ENCODE measurements at places on chromosomes 1 and 21. TPM values are rescaled to one million over a fixed set of nuclear protein-coding genes. Genes with fewer than 3 reads are reported as not detected.

MMP23B gene
- 4.0 TPM for total RNA-seq

GSTM4 gene
- 10.5 TPM for total RNA-seq

SPTA1 gene
- total RNA-seq: 0.31 TPM

OR2T35 gene
- not detected for total RNA-seq

NBPF15 gene
- total RNA-seq: 29.7 TPM

SIPA1L2 gene
- 1.7 TPM for total RNA-seq

TRIM17 gene
- 2.7 TPM for total RNA-seq

RNF186 gene
- total RNA-seq: not detected

RHEX gene
- total RNA-seq: not detected

LDLRAD1 gene
- total RNA-seq: not detected

GRCh38 chr1:62235576-62235975 lies 40.9 kb downstream of the L1TD1 start:
- no peak for DNase-seq

GRCh38 chr1:117818456-117818855 lies 111.0 kb downstream of the GDAP2 start:
- no peak for DNase-seq

GRCh38 chr1:156165083-156165482 lies 11.7 kb downstream of the SEMA4A start:
- DNase-seq: no peak

DNA sequence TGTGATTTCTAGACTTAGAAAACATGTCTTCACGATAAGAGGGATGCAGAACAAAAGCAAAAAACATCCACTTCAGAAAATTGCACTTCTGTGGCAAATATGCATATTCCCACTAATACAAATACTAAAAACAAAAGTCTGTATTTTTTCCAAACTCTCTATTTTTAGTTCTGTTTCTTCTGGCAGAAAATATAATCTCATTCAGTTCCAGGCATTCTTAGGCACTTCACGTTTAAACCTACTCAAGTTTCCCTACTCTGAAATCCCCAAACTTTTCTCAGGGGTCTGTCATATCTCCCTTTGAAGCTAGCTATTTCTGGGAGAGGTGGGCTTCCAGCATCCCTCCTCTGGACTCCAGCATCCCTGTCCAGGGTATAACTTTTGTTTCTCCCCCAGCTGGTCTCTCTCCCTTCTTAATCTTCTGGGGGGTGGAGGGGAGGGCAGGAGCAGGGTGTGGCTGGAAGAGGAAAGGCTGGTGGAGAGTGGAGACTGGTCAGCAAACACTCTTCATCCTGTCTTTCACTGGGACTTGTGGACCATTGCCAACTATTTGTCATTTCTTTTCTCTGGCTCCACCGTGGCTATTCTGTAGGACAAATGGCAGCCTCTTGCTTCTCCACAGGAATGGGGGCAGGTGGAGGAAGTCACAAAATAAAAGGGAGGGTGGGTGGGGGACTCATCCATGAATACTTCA lies 19.6 kb upstream of the NCF2 start:
- no peak for DNase-seq

DNA sequence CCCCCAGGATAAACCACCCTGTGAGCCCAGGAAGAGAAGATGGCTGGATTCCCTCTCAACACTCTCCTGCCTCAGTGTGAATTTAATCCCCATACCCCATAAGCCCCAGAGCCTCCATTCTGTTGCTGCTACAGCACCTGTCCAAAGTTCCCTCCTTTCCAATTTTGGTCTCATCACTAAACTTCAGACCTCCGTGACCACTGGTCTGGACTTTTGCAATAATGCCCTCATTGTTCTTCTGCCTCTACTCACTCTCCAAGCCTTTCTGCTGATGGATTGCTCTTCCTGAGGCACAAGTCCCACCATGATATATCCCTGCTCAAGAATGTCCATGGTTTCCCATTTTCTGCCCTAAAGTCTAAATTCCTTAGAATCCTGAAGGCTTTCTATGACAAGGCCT lies 83.2 kb downstream of the CD58 start:
- DNase-seq: no peak

- DNase-seq: peak; percentile 37
Measured at GRCh38 chr1:26959722-26960624, at the start of gene KDF1. Gene KDF1 (minus strand): TSS chr1:26960468. CDS start chr1:26952380, 8,088 bp downstream.

DNA sequence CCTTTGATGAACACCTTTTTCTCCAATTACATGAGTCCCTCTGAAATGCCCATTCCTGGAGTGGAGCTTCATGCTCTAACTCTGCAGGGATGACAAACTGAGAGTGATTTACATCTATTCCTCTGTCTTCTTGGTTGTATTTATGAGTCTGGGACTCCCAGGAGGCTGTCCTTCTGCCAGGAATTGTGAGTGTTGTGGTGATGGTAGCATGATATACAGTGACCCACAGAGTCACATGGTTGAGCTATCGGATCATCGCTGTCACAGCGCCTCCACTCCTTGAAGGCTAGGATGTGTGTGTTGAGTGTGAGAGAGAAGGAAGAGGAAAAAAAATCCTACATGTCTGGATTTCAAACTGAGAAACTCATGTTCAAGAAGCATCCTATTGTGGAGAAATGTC lies 163.4 kb upstream of the CACNA1E start:
- DNase-seq: no peak

- no peak for DNase-seq
Measured at GRCh38 chr1:219020386-219020785, 153.3 kb upstream of the LYPLAL1 start.

- peak; percentile 32 for DNase-seq
Measured at GRCh38 chr1:28236656-28237322, 865 bp downstream of the ATP5IF1 start.

- peak; percentile 26 for DNase-seq
Measured at GRCh38 chr1:25204797-25205480, 27.4 kb downstream of the SYF2 start.

GRCh38 chr1:66438062-66438461 lies 95.9 kb upstream of the SGIP1 start:
- DNase-seq: no peak

DNA sequence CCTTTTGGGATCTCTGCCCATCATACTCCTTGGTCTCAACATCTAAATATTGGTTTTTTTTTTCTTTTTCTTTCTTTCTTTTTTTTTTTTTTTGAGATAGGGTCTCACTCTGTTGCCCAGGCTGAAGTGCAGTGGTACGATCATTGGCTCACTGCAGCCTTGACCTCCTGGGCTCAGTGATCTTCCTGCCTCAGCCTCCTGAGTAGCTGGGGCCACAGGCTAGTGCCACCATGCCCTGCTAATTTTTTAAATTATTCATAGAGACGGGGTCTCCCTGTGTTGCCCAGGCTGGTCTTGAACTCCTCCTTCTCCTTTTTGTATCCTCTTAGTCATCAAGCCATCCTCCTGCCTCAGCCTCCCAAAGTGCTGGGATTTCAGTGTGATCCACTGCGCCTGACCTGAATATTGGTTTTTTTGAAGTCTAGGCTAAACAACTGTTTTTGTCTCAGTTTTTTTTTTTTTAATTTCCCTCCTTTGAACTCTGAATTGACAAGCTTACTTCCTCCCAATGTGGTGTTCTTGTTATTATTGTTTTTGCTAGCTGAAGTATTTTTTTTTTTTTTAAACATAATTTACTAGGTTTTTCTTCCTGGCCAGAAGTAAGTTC lies 30.9 kb downstream of the MAPKAPK2 start:
- no peak for DNase-seq

DNA sequence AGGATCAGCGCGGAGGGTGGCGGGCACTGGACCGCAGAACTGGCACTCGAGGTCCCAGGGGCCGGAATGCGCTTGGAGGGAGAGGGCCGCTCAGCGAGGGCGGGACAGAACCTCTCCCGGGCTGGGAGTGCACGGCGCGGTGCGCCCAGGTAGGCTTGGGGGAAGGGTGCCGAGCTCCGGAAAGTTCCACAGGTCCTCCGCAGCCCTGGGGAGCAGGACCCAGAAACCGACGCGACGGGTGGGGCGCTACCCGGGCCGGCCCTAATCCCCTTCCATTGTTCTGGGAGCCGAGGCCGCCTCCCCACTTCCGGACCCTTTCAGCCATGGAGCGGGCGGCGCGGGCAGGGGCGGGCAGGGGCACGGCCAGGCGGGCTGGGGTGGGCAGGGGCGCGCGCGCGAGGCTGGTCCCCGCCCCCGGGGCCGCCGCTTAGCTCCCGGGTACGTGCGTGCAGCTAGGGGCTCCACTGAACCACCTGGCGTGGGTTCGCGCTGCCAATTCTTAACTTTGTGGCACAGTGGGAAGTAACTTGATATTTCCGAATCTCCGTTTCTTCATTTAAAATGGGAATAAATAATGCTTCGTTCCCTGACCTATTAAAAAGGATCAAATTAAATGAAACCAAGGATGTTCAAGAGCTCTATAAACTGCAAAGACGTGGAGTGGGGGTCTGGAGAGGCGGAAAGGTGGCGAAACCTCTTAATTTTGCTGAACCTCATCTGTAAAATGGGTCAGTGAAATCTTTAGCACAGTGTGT lies 20.7 kb downstream of the LGR6 start:
- DNase-seq: no peak

DNA sequence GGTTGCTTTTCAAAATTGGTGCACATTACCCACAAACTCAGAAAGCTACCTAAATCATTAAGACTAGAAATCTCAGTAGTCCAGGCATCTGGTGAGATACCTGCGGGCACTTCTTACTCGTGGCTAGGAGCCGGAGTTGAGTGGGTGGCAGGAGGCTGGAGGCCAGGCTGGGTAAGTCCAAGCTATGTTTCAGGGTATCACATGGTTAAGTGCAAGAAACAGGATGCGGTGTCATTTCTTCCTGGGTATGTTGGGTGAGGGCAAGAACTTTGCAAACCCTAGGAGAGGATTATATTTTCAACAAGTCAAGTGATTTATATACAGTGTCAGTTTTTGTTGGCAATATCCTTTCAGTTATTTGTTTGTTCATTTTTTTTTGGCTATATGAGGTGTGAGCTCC lies 41.0 kb downstream of the VANGL1 start:
- no peak for DNase-seq

DNA sequence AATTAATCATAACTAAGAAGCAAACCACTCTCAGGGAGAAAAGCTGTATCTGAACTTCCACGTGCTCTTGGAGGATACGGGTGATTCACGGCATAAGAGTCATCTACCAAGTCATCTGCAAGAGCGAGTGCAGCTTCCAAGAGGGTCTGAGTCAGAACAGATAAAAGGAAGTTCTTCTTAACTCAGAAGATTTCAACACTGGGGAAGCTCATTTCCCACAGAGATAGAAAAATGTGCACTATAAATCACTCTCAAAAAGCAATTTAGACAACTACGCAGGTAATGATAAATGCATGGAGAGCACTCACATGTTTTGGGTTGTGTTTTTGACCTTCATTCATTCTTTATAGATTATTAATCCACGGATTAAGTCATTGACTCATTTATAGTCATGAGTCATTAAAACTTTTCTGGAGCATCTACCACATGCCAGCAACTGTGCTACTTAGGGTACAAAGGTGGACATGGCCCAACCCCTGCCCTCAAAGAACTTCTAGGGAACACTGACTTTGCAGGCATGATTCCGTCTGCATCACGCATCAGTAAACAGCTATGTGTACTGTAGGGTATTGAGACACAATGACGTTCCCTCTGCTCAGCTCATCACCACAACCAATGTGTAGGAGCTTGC lies 20.8 kb downstream of the KCNJ15 start:
- peak; percentile 17 for DNase-seq

- no peak for DNase-seq
Measured at GRCh38 chr1:198118134-198118533, 38.7 kb upstream of the NEK7 start.

GRCh38 chr1:235075048-235075776 lies 53.4 kb downstream of the TOMM20 start:
- DNase-seq: peak; percentile 86

DNA sequence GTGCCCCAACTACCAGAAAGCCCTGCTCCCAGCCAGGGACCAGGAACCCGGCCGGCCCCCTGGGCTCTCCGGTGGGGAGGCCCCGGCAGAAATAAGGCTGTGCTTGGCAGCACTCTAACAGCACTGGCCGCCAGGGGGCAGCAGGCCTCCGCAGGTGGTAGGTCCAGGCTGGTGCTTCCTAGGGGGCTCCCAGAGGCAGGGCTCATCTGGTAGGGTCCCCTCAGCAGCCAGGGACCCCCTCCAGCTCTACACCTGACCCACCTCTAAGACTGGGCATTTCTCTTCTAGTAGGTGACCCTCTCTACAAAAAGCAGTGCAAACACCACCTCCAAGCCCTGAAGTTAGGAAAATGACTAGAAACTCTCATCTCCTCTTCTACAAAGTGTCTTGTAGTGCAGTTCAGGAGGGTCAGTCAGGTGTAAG lies 85.6 kb downstream of the STUM start:
- DNase-seq: peak; percentile 93

All from activated CD8-positive, alpha-beta T cell treated with anti-CD3 and anti-CD28 coated beads for 36 hours (primary cell).